ENCODE measurements at places on chromosomes 12 and 14.
A peak's percentile ranks its signal among the peaks of the same experiment; 100 is the strongest.

GRCh38 chr14:53840444-53840843 is 116.2 kb downstream of the BMP4 start:
- no peak for DNase-seq

- DNase-seq, result no peak
Observed at GRCh38 chr14:105982664-105983063, 456.3 kb downstream of the TMEM121 start.

DNA sequence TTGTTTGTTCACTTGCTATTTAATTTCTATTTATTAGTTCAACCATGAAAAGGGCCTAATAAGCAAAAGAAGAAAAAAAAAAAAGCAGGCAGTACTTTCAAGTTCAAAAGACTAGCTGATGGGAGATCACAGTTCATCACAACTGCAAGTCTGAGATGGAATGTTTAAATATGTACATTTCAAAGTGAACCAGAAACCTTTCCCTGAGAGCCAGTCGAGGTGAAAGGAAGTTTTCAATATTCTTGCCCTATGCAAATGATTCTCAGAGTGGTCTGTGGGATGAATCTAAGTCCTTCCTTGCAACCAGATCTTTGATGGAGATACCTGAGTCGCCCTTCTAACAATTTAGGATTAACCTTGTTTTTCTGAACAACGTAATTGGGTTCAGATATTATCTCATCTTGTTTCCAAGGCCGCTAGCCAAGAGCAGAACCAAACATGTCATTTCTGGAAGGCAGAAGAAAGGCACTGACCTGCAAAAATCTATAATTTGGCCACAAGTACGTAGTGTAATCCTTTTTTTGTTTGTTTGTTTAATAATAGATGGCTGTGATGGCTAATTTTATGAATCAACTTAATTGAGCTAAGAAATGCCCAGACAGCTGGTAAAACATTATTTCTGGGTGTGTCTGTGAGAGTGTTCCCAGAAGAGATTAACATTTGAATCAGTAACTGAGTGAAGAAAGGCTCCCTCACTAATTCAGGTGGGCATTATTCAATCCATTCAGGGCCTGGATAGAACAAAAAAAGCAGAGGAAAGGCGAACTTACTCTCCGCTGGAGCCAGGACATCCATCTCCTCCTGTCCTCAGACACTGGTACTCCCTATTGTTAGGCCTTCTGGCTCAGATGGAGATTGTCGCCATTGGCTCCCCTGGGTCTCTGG is 171.1 kb upstream of the TMPO start:
- peak; percentile 77 for DNase-seq

GRCh38 chr14:93044556-93044955 is 71.2 kb downstream of the ITPK1 start:
- DNase-seq, result no peak

GRCh38 chr14:50319721-50320120 is 7.6 kb downstream of the DMAC2L start:
- DNase-seq, result no peak

GRCh38 chr12:45234139-45234865 is 18.4 kb downstream of the ANO6 start:
- no peak for DNase-seq

DNA sequence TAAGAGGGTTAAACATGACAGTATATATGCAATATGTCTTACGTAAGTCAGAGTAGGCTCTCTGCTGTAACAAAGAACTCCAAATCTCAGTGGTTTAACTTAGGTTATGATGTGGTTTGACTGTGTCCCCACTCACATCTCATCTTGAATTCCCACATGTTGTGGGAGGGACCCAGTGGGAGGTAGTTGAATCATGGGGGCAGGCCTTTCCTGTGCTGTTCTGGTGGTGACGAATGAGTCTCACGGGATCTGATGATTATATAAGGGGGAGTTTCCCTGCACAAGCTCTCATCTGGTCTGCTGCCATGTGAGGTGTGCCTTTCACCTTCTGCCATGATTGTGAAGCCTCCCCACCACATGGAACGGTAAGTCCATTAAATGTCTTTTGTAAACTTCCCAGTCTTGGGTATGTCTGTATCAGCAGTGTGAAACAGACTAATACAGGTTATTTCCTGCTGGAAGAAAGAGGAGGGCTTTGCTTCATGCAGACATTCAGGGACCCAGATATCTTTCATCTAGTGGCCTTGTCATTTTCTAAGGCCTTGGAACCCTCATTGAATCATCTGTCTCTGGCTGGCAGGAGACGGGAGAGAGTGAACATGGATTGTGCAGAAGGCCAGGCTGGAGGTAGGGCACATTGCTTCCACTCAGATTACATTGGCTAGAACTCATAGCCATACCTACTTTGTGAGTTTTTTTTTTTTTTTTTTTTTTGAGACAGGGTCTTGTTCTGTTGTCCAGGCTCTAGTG is 96.1 kb downstream of the CRADD start:
- no peak for DNase-seq

- DNase-seq, result no peak
Observed at GRCh38 chr12:62692884-62693283, 226.3 kb downstream of the MON2 start.

DNA sequence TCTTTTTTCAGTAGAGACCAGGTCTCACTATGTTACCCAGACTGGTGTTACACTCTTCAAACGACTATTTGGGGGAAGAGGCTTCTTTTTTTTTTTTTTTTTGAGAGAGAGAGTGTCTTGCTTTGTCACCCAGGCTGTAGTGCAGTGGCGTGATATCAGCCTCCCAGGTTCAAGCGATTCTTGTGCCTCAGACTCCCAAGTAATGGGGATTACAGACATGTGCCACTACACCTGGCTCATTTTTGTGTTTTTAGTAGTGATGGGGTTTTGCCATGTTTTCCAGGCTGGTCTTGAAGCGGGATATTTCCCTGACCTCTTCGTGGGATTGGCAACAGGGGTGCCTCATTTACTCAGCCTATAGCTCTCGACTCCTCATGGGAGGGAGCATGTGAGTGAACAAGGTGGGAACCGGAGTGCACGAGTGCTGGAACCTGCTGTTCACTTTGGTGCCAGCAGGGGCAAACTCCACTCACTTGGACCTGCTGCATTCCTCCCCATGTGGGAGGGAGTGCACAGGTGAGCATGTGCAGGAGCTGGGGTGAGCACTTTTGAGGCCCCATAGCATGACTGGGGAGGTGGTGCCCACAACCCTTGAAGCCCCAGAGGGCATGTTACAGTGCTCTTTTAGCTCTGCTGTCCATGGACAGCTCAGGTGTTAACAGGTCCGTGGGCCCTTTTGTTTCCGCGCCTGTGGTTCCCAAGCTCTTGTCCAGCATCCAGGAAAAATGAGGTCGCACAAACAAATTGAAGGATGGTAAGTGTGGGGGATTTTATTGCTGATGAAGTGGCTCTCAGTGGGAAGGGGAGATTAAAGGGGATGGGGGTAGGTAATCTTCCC is 79.1 kb upstream of the HECTD1 start:
- DNase-seq, result no peak

- DNase-seq, result no peak
Observed at GRCh38 chr14:99660794-99661193, 15.9 kb downstream of the HHIPL1 start.

DNA sequence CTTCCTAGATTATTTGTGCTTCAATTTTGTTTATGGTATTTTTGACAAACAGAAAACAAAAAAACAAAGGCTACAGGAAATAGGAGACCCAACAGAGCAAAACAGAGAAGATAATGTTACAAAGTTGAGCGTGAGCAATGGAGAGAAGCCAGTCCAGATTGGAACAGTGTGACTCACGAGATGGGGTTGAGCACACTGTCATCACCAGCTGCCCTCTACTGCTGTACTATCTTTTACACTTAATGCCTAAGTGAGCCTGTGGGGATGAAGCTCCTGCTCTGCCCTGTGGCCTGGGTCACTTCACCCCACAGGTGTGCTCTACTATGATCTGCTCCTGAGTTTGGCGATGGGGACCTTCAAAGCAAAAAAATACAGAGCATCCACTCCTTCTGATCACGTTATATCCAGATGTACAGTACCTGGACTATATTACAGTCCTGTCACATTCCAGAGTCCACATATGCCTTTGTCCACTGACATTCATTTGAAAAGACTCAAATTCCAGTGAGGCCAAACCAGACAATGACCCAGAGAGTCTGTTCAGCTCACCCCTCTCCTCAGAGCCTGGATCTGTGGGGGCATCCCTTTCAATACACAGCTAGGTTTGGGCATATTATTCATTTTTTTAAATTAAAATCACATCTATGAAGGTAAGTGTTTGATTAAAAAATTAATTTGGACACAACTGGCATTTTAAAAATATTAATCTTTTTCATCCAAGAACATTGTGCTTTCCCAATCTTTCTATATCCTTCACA is 4.4 kb downstream of the IPO8 start:
- DNase-seq, result no peak

DNA sequence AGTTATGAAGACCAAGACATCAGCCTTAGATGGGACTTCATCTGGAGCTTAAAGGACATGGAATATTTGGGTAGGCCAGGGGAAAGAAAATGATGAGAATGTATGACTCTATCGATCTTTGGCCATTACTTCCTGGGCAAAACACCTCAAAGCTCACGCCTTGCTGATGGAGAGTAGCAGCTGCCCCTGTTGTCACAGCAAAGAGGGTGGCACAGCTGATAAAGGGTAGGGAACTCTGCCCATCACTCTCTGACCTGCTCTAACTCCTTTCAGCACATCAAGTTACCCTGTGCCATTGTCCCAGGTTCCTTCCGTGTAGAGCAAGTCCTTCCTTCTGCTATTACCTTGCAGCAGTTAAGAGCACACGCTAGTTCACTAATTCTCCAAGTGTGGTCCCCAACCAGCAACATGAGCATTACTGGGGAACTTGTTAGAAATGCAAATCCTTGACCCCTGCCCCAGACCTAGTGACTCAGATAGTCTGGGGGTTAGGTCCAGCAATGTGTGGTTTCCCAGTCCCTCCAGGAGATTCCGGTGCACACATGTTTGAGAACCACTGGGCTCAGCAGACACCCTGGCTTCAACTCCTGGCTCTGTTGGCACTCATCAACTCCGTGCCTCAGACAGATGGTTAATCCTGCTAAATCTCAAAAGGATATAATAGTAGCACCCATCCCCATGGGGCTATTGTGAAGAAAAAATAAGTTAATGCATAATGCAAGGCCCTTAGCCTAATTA is 93.7 kb upstream of the EEA1 start:
- no peak for DNase-seq

DNA sequence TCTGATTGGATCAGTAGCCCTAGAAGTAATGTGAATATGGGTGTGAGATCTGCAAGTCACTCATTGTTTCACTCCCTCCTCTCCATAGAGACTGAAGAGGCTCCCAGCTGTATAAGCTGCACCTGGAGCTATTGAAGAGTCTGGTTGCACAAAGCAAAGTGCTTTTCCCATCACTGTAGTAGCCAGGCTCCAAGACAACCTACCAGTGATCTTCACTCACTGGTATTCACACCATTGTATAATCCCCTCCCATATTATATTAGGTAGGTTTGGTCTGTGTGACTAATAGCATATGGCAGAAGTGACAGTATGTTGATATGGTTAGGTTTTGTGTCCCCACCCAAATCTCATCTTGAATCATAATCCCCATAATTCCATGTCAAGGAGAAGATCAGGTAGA is 64.4 kb downstream of the ZFC3H1 start:
- DNase-seq, result no peak

DNA sequence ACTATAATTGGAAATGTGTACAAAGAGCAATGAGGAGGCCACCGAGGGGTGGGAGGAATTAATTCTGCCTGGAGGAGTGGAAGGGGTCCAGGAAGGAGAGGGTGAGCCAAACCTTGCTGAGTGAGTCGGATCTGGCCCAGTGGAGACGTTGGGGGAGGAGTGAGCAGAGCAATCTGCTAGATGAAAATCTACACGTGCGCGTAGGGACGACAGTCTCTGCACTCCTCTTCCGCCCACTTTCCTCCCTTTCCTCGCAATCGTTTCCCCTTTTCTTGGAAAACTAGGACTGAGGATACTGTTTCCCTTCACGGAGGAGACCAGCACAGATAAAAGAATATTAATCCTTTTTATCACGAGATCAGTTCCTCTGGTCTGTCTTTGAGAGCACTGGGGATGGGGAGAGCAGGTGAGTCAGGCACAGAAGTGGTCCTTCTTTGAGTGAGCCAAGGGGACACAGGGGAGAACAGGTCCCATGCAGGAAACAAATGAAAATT is 2.9 kb upstream of the NAB2 start:
- DNase-seq, result no peak

DNA sequence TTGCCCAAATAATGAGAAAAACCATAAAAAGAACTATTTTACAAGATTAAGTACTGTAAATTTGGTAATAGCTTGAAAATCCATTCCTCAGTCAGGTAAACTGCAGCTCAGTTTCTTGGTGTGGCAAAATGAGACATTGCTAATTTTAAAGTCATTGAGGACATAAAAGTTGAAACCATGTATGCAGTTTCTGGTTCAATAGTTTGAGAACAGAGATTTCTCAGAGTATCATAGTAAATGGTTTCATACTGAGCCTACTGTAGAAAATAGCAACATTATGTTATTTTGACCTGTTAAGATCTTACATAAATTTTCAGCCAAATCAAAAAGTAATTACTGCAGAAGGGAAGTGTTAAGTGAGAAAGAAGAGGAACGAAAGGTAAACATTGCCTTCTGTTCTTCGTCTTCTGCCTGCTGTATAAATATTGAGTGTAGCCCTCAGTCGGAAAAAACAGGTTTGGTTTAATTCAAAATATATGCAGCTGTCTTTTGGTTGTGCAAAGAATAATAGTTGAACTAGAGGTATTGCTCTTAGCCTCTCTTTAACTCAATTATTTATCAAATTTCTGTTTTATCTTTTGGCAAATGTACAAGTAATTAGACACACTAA is 119.6 kb downstream of the SYNE2 start:
- peak; percentile 3 for DNase-seq

DNA sequence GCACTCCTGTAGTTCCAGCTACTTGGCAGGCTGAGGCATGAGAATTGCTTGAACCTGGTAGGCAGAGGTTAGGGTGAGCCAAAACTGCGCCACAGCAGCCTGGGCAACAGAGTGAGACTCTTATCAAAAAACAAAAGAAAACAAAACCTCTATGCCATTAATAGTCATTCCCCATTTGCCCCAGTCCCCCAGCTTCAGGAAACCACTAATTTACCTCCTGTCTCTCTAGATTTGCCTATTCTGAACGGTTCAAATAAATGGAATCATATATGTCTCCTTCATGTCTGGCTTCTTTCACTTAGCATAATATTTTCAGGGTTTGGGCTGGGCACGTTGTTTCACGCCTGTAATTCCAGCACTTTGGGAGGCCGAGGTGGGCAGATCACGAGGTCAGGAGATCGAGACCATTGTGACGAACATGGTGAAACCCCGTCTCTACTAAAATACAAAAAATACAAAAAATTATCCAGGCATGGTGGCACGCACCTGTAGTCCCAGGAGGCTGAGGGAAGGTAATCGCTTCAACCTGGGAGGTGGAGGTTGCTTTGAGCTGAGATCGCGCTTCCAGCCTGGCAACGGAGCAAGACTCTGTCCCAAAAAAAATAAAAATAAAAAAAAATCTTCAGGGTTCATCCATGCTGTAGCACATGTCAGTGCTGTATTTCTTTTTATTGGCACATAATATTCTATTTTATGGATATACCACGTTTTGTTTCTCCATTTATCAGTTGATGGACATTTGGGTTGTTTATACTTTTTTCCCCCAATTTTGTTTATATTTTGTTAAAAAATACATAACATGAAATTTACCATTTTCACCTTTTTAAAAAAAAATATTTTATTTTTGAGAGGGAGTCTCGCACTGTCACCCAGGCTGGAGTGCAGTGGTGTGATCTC is 31.9 kb downstream of the KNTC1 start:
- no peak for DNase-seq

GRCh38 chr12:71159264-71159663 is 1.5 kb upstream of the TSPAN8 start:
- DNase-seq, result peak; percentile 35

GRCh38 chr14:86799244-86799647 is 1193.7 kb downstream of the GALC start:
- DNase-seq, result no peak

- DNase-seq, result no peak
Observed at GRCh38 chr12:56897844-56898361, 36.3 kb downstream of the SDR9C7 start.
